MG63 (cell line): ENCODE measurements at places on chromosomes 13 and 19. TPM values are rescaled to one million over a fixed set of nuclear protein-coding genes. Genes with fewer than 3 reads are reported as not detected.

IZUMO4 gene
- not detected in 2 replicates for total RNA-seq

GRCh38 chr13:49248622-49249002, 887 bp downstream of the CDADC1 start:
- DNase-seq: no peak

ACER1 gene
- total RNA-seq: not detected in 2 replicates

DNA sequence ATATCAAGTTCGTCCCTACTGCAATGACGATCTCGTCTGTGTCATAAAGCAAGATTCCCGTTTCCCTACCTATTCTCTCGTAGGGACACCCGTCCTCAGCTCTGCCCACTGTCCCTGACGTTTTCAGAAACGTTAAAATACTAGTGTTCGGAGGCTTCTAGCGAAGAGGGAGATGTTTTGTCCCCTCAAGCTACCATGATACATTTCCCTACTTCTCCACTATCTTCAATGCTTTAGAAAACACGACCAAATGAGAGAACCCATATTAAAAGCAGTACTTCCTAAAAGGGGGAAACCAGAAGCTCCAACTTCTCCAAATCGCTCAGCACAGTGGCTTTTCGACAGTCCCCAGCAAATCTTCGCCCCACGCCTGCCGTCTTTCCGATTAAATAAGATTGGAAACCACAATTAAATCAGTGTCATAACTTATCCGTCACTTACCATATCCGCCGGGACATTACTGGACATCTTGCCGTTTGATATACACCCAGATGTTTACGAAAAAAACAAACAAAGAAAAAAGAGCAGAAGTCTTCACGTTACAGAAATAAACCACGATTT, 1.3 kb downstream of the UBL3 start:
- no peak for DNase-seq

KRTDAP gene
- not detected in 2 replicates for total RNA-seq

PLPP2 gene
- 8.3 and 22.0 TPM in 2 replicates for total RNA-seq

DNA sequence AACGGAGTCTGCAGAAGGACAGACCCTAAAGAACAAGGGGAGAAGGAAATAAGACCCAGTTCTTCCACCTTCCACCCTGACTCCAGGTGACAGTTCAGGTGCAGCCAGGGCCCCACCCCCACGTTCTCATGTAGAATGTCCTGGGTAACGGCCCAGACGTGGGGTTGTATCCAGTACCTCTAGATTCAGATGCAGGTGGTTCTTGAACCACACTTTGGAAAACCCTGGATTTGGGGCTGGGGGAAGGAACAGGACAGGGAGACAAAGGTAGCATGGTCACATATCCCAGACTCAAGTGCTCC, 2.2 kb downstream of the DMPK start:
- no peak for DNase-seq
